AML-193 (cell line): ENCODE measurements at places on chromosomes 3 and 15.

GRCh38 chr3:130565224-130565623 lies 48.2 kb downstream of the COL6A6 start:
- no peak for DNase-seq

- DNase-seq = no peak
These were observed 17.7 kb downstream of the TTC21A start for GRCh38 chr3:39124876-39125840.

- DNase-seq = no peak
These were observed 20.7 kb downstream of the CHL1 start for GRCh38 chr3:217099-217813.

DNA sequence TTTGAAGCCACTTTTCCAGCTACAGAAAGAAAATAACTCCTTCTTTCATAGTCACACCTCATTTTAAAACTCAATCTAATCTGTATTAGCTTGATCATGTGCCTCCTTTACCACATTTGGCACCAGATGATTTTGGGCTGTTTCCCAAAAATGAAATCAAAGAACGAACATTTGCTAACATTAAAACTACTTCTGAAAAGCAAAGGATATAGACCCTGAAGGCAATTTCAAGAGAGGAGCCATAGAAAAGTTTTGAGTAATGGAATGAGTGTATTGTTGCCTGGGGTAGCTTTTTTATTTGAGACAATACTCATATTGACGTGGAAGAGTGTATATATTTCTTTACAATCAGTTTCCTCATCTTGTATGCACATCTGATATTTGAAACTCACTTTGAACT lies 152.8 kb upstream of the TBL1XR1 start:
- no peak for DNase-seq

DNA sequence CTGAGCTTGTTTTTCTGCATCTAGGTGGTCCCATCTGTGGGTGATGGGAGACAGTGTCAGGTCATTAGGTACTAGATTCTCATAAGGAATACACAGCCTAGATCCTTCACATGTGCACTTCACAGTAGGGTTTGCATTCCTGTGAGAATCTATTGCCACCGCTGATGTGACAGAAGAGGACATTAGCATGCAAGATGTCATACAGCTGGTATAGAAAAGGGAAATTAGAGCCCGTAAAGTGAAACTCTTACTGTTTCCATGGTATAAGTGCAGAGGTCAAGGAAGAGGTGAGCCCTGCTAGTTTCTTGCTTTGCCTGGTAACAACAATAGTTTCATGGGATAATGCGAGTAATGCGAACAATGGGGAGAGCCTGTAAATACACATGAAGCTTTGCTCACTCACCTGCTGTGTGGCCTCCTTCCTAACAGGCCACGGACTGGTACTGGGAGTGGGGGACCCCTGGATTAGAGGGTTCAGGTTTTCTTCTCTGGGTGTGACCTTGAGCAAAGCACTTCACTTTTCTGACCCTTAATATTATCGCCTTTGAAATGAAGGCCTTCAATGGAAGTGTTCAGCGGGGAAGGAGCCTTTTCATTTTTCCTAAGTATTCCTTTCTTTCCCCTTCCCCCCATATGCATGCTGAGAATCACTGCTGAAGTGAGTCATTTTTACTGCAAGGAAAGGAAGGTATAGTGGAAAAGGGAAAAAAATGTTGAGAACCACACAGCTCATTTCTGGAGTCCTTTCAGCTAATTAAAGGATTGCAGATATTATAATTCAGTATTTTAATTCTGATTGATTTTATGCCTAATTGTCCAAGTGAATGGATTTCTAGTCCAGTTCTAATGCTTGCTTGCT lies 286.4 kb downstream of the UBE2E2 start:
- DNase-seq = no peak

DNA sequence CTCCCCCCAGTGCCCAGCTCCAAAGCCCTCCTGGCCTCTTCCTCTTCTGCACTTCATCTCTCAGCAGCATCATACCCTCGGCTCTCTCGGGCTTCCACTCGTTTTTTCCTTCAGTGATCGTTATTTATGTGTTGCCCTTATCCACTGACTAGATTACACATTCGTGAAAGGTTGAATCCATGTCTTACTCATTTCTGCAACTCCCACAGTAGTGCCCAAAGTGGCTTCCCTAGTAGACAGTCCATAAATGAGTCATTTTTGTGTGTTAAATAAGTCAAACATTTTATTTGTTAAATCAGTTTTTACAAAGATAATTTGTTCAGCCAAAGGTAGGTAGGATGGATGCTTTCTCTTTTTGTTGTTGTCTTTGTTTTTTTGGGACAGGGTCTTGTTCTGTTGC lies 87.4 kb downstream of the CRTC3 start:
- no peak for DNase-seq

GRCh38 chr15:93072411-93073394 lies 16.3 kb downstream of the RGMA start:
- DNase-seq = no peak

DNA sequence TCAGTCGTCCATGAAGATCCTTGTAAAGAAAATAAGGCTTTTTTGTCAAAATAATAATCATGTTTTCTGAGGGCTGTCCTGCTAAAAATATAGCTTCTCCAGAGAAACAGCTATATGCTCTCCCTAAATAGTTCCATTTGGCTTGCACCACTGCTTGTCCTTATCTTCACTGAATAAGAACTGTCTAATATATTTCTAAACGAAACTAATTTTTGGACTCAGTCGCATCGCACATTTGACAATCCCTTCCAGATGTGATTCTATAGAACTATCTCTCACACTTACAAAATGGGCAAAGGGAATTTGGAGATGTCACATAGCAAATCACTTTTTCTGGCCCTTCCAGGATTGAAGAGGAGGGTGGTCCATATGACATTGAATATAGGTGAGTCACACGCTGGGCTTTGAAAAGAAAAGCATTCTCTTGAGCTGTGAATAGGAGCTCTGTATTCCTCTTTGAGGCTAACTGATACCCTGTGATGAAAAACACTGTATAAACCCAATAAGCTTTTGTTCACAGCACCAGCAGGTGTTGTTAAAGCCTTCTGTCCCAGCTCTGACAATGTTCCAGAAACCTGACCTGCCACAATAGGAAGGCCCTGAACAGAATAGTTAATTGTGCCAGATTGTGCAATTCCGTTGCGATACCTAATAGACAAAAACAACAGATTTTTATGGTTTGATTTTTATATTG lies 1144.2 kb downstream of the ROBO2 start:
- DNase-seq = no peak

- peak; percentile 87 for DNase-seq
These were observed 891 bp upstream of the DMXL2 start for GRCh38 chr15:51623386-51623938.

- no peak for DNase-seq
These were observed 123.8 kb downstream of the C3orf70 start for GRCh38 chr3:185029086-185029485.

- no peak for DNase-seq
These were observed 1.3 kb upstream of the TRIP4 start for GRCh38 chr15:64386291-64386690.

- no peak for DNase-seq
These were observed 17.6 kb upstream of the ISLR start for GRCh38 chr15:74155766-74156417.

- DNase-seq = no peak
These were observed 222.0 kb downstream of the STT3B start for GRCh38 chr3:31754575-31755278.

- DNase-seq = peak; percentile 25
These were observed 14.9 kb downstream of the GRAMD2A start for GRCh38 chr15:72182673-72183072.

DNA sequence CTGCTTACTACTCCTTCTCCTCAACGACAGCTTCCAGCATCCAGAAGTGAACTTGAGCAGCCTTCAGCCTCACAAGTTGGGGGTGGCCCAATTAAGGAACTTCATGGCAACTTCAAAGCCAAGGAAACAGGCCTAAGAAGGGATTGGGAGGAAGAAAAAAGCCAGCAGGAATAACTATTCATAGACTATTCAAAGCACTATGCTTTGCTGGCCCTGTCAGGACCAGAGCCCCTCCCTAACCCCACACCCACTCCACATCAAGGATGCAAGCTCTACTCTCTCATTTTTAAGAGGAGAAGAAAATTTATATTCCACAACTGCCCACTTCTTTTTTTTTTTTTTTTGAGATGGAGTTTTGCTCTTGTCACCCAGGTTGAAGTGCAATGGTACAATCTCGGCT lies 10.0 kb upstream of the PRKAR2A start:
- DNase-seq = no peak

GRCh38 chr3:63673111-63673510 lies 20.6 kb downstream of the SNTN start:
- DNase-seq = no peak

DNA sequence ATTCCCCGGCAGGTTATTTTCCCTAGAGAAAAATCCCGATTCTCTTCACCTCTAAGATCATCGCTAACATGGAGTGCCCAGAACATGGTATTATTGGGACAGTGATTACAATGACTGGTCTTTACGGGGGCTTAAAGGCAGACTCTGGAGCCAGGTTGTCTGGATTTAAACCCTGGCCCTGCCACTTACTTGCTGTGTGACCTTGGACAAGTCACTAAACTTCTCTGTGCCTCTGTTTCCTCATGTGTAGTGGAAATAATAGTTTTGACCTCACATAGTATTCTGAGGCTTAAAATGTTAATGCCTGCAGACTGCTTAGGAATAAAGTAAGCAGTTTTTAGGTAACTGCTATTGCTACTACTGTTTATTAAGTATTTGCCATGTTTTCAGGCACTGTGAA lies 4.4 kb downstream of the PLA2G4D start:
- DNase-seq = no peak

GRCh38 chr3:9703736-9704346 lies at the start of gene CPNE9:
Gene CPNE9, plus strand, starts transcription at chr3:9703833. Its CDS starts 164 bp downstream, at chr3:9703997.
- DNase-seq = no peak

GRCh38 chr15:47013446-47013845 lies 703.9 kb upstream of the SEMA6D start:
- no peak for DNase-seq

DNA sequence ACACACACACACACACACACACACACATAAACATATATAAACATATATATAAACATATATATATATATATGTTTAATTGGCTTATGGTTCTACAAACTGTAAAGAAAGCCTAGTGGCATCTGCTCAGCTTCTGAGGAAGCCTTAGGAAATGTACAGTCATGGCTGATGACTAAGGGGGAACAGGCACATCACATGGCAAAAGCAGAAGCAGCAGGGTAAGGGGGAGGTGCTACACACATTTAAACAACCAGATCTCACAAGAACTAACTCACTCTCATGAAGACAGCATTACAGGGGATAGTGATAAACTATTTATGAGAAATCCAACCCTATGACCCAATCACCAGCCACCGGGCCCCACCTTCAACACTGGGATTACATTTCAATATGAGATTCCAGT lies 922.9 kb downstream of the SI start:
- peak; percentile 29 for DNase-seq
